ENCODE measurements at places on chromosomes 16 and 17.

- DNase-seq: no peak
These were observed 129.7 kb upstream of the GSE1 start for GRCh38 chr16:85483424-85483823.

DNA sequence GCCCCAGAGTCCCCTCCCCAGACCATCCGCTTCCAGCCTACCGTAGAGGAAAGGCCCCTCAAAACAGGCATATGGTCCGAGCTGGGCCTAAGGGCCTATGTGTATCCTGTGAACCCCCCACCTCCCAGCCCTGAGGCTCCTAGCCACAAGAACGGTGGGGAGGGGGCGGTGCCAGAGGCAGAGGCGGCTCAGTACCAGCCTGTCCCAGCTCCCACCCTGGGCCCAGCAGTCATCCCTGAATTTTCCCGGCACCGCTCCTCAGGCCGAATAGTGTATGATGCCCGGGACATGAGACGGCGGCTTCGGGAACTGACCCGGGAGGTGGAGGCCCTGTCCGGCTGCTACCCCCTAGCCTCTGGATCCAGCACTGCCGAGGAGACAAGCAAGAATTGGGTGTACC is 1.1 kb downstream of the SPEM1 start:
- DNase-seq: no peak

GRCh38 chr16:22321340-22322001 is 24.3 kb downstream of the POLR3E start:
- DNase-seq: peak; percentile 90

DNA sequence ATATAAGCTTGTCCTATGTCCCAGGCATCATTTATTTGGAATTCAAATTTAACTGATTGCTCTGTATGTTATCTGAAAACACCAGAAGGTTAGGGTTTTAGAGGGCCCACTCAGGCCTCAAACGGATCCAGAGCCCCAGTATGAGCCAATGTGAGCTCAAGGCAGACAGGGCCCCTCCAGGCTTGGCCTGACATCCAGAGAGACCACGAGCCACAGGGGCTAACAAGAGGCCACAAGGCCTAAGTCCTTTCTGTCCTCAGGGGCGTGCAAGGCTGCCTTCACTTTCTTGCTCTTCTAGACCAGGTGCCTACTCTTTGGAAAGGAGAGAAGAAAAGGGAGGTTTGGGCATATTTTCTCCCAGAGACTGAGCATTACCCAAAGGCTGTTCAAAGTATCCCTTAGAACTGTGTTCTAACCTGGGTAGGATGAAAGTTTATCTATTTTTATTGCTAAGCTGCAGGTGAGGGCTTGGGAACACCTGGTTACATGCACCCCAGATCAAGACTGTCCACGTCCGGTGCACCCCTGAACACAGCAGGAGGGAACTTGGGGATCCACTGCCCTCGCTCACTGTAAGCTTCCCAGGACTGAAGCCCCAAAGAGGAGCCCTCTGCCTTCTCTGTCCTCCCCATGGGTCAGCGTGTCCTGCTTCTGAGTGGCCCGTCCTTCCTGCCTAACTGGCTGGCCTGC is 1.5 kb upstream of the ENGASE start:
- DNase-seq: peak; percentile 57

GRCh38 chr16:30567991-30568638 is 3.4 kb downstream of the ZNF688 start:
- peak; percentile 80 for DNase-seq

DNA sequence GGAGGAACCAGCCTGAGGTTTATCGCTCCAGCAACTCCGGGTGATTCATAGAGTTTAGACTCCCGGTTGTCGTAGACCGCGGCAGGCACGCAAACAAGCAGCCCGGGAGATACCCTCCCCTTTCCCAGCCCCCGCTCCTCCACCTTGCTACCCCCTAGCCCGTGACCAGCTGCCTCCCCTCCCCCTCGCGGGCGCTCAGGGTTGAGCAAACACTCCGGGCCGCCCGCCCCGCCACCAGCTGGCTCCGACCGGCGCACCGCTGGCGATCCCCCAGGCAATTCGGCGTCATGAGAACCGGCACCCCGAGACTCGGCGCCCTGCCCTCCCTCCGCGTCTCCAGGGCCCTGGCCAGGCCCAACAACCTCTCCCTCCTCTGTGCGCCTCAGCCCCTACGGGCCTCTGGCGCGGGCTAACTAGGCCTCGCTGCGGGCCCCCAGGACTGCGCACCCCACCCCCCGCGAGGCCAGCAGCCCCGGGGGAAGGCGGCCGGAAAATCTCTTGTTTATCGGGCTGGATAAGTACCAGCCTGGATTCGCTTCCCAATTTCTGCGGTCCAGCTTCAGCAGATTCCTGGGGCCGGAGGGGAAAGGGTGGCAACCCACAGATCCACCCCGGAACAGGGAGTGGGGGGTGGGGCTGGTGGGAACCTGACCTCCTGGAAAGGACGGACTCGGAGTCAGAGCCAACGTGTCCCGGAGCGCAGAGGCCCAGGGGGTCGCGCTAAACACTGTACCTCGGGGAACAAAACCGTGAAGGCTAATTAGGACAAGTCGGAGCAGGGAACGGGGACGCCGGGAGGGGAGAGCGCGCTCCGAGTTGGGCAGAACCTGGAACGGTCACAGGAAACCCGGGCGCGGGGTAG is 951 bp upstream of the GPRC5C start:
- DNase-seq: no peak

DNA sequence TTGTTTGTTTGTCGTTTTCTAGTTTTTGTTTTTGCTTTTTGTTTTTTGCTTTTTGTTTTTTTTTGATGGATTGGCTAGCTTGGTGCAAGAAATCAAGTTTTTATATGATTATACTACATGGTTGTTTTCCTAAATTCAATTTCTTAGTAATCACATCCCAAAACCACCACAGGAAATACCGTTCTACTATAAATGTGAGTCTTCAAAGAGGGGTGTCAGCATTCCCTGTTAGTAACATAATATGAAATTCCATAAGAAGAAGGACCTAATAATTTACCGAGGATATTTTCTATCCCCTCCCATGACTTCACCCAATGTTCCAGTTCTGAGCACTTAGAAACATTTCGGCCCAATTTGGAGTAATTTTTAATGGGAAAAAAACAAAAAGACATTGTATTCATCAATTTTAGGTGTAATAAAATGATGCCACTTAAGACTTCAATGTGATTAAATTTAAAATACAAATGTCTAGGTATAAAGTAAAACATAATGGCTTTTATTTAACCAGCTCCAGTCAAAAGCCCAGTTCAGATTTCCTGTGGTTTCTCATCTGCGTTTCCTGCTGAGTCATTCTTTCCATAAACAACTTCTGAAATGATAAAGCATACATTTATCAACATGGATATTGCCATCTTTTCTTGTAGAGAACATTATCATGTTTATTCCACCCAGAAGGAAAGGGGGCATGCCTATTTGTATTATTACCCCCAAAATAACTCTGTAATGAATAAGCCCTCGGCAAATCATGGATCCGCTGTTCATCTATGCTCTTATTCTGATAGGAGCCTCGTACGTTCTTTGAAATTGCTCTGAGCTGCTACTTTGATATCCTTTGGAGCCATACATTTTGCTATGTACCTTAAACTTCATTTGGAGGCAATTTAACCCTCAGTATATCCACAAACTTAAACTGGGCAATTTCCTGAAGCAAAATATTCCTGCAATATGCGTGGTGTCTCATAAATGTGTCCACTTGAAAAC is 28.1 kb downstream of the HSBP1 start:
- DNase-seq: no peak

DNA sequence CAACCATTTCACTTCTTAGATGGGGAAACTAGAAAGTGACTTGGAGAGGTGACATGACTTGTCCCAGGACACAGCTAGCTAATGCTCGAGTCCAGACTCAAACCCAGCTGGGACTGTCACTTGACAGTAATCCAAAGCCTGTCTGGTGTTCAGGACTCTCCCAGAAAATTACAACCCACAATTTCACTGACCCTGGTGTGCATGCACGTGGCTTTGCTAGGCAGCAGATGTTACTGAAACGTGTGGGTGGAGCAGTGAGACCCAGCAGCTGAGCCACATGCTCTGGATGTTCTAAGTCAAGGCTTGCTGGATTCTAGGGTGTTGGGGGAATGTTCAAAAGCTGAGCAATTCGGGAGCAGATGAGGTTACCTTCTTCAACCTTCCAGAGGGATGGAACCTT is 364.6 kb downstream of the GRIN2A start:
- DNase-seq: no peak

DNA sequence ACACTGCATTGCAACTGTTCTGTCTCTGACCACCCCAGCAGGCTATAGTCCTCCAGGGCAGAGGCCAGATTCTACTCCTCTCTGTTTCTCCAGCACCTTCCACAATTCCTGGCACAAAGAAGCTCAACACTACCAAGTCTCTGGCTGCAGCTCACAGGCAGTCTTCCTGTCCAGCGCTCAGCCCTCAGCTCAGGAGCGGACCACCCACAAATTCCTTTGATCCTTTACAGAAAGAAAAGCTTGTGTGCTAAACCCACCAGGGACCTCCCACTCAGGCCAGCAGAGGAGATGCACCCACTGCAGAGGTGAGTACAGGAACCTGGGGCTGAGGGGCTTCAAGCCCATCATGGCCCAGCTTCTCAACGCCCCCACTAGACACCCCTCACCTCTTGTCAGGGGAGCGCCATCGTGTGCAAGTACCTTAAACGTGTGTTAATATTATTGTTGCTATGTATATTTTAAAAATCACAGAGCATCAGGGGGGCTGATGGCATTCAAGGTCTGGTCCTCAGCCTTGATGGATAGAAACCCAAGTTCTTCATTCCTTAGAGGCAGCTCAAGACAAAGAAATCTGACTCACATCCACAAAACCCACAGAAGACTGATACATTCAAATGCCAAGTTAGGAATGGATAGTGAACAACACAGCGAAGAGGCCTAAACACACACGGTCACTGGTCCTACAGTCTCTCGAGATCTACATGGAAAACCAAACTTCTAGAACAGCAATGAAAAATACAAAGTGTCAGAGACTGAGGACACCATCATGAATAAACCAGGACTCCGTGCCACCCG is 8.4 kb downstream of the HSDL1 start:
- DNase-seq: no peak

Measured in activated effector memory CD4-positive, alpha-beta T cell treated with anti-CD3 and anti-CD28 coated beads, Interleukin-2, amount 50 U/mL, for 16 hours (primary cell).